ENCODE measurements at places on chromosomes 5 and 9.

GRCh38 chr9:5857928-5858327, 25.0 kb upstream of the ERMP1 start:
- DNase-seq = no peak

DNA sequence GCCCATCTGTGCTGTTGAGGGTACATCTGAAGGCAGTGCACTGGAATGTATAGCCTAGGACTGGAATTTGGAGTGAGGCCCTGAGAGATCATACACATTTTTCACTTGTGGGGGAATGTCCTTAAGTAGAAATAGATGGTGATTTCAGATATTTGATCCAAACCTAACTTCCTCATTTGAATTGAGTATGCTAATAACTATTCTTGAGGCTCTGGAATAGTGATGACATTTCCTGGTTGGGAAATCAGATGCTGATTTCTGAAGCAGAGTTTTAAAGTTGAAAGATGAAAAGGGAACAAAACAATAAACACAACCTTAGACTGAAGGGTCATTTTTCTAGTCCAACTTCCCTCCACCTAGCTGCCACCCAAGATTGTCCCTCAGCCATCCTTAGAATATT, 163.0 kb upstream of the CCDC152 start:
- no peak for DNase-seq

DNA sequence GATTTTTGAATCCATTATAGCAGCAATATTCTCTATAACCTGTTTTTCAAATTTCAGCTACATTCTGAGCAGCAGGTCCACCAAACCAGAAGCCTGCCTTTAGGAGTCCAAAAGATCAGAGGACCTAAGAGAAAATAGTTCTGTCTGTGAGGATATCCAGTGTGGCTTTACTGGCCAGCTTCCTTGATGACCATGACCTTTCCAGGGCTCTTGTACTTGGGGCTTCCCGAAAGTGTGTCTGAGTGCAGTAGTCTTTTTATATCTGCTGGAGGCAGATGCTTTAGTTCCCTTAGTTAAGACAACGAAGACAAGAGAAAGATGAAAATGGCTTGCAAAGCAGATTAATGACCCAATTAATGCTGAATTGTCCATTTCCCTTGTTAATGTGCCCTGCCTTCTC, 72.4 kb downstream of the SGCD start:
- no peak for DNase-seq

- no peak for DNase-seq
These were observed 97.1 kb upstream of the ZNF608 start for GRCh38 chr5:124843596-124843899.

DNA sequence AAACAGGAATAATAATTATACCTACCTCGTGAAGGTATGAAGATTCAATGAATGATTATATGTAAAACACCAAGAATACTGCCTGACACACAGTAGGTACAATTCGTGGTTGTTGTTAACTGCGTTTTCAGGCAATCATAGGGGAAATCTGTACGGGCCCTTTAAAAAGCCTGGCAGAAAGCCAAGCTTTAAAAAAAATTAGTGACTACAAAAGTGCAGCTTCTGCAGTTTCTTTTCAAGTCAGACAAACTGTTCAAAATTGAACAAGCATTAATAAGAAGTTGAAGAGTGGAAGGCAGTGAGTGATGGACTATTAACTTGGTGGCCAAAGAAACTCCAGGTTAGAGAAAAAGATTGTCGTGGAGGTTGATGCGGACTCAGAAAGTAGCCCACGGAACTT, 85.9 kb upstream of the TRIO start:
- no peak for DNase-seq

- DNase-seq = no peak
These were observed 1.0 kb downstream of the FAM53C start for GRCh38 chr5:138339091-138339456.

DNA sequence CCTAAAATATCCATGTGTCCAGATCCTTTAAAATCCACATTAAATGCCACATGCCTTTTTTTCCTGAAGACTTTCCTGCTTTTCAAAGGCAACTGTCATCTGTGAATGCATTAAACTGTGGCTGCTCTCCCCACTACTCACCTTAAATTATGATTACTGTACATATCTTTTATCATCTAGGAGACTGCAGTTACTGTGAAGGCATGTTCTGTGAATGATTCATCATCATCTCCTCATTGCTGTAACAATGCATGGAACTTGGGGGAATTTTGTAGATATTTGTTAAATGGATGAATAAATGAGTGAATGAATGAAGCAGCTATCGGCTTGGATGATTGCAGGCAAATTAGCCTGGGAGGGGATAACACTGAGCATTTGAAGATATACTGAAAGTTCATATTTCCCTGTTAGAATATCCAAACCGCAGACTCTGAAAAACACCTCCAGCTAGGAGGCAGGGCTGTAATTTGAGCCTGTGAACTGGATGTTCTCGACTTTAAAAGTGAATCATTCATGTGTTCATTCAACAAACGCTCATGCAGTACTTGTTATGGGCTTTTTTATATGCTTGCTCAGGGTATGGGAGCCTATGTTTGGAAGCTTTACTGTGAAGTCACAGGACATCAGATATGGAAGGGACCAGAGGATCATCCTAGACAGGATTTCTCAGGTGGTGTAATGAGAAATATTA, 519.2 kb downstream of the KIF4B start:
- no peak for DNase-seq

DNA sequence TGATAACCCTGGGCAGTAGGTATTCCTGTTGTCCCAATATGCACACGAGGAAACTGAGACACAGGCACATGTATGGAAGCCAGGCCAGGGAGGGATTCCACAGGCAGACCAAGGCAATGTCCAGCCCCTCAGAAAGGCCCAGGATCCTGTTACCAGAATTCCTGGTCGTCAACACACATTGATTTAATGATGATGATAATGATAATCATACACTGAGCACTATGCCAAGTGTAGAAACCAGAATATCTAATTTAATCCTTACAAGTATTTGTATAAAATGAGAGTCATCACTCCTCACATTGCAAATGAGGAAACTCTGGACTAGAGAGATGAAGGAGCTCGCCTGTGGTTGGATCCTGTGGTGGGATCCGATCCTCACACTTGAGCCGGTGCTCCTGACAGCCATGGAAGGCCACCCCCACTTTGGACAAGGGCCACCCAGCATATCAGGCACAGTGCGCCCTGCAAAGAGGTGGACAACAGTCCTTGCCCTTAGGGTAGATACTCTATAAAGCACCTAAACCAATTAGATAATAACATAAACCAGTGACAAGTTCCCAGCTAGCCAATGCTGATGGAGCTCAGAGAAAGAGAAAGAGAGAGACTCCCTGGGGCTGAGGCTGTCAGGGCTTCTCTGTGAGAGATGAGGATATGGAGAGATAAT, 185.3 kb downstream of the SLIT3 start:
- no peak for DNase-seq

DNA sequence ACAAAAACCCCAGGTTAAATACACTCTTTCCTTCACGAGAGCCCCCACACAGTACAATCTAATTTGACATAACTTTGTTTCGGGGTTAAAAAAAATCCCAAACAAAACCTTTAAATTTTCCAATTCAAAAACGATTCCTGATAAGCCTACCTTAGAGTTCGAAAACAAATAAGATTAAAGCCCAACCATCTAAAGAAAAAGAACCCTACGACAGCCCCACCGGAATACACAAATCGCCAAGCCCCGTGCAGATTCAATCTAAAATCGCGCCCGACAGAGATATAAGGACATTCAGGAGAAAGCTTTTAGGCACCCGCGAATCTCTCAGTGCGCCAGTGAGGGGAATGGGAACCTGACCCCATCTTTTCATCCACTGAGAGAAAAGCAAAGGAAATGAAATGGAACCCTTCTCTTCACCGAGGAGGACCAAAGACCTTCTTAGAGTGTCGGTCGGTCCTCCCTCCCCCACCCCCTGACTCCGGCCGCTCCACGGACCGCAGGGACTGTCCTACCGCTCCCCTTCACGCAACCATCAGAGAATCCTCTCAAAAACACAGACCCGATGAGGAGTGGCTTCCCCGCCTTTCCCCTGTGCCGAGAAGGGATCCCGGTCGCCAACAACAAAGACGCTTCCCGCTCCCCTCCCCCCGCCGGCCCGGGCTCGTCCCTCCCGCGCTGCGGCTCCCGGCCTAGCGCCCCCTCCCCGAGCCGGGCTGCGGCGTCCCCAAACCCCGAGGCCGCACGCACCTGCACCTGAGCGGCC, 925 bp downstream of the ABHD17B start:
- peak; percentile 58 for DNase-seq

GRCh38 chr9:122318284-122318683, 52.5 kb upstream of the PTGS1 start:
- no peak for DNase-seq

GRCh38 chr9:88740844-88741243, 205.9 kb downstream of the NXNL2 start:
- no peak for DNase-seq

DNA sequence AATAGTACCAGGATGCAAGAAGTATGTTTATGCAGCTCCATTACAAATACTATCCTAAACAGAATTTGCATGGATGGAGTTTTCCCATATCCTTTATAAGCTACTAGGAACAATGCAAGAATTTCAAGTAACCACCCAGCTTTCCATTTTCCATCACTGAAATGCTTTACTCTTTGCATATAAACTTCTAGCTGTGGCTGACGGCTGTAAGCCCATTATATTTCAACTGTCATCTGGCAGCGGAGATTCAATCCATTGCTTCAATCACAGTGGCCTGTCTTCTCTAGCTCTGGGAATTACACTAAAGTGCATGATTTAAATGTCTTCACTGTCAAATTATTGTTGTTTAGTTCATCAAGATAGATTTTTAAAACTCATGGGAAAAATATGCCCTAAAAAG, 64.2 kb upstream of the PAM start:
- no peak for DNase-seq

DNA sequence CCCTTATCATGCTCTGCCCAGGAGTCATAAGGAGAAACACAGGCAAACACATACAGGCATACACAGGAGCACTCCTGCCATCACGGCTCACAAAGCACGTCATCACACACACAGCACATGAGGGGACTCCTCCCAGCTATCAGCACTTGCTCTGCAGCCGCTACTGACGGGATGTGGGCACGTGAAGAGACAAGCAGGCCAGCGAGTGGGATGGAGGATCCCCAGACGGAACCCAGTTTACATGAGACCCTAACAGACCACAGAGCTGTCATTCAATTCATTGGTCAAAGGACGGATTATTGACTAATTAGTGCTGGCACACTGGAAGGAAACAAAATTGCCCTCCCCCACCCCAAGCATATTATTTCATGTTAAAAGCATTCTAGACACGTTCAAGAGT, 53.6 kb downstream of the SEMA4D start:
- no peak for DNase-seq

- no peak for DNase-seq
These were observed 20.8 kb downstream of the CPLX2 start for GRCh38 chr5:175892015-175892800.

DNA sequence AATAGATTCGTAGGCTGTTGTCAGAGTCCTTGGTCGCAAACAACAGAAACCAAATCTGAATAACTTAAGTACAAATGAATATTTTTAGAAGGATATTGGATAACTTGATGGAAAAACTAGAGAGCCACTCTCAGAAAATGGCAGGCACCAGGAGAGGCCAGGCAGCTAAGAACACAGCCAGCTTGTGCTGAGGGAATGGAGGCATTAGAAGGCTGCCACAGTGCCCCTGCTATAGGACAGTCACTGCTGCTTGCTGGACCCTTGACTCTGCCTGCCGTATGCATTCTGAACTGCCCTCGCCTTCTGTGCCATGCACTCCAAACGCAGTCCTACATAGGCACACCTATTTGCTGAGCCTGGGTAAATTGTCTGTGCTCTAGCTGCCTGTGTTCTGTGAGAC, 78.6 kb downstream of the MAST4 start:
- DNase-seq = no peak

GRCh38 chr5:157540707-157541446, 34.7 kb downstream of the ADAM19 start:
- peak; percentile 72 for DNase-seq

- DNase-seq = peak; percentile 78
These were observed 125.2 kb downstream of the GPBP1 start for GRCh38 chr5:57298985-57299491.

DNA sequence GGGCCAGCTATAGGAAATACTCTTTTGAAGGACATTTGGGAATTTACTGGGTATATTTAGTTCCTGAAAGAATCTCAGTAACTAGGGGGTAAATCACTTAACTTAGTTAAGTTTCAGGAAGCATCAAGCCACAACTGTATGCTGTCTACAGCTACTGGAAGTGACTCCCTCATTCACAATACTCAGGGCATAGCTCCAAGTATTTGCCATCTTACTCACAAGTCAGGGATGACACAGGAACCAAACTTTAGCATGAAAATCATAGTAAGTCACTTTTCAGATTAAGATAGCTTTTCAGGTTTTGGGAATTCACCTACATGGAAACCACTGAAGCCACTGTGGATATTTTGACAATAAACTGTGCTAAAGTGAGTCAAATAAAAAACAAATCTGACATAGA, 242.4 kb upstream of the ATP10B start:
- DNase-seq = peak; percentile 9

GRCh38 chr5:124056991-124057723, 545.2 kb downstream of the CSNK1G3 start:
- DNase-seq = peak; percentile 46

- no peak for DNase-seq
These were observed 34.5 kb upstream of the TCF7 start for GRCh38 chr5:134079748-134080581.

GRCh38 chr5:83548581-83548980, 77.0 kb downstream of the VCAN start:
- DNase-seq = no peak

GRCh38 chr5:27377626-27378025, 339.2 kb upstream of the CDH9 start:
- DNase-seq = no peak

- no peak for DNase-seq
These were observed 20.6 kb downstream of the IRF1 start for GRCh38 chr5:132470010-132470392.

- no peak for DNase-seq
These were observed 289.9 kb downstream of the RAB3C start for GRCh38 chr5:58872670-58873273.

DNA sequence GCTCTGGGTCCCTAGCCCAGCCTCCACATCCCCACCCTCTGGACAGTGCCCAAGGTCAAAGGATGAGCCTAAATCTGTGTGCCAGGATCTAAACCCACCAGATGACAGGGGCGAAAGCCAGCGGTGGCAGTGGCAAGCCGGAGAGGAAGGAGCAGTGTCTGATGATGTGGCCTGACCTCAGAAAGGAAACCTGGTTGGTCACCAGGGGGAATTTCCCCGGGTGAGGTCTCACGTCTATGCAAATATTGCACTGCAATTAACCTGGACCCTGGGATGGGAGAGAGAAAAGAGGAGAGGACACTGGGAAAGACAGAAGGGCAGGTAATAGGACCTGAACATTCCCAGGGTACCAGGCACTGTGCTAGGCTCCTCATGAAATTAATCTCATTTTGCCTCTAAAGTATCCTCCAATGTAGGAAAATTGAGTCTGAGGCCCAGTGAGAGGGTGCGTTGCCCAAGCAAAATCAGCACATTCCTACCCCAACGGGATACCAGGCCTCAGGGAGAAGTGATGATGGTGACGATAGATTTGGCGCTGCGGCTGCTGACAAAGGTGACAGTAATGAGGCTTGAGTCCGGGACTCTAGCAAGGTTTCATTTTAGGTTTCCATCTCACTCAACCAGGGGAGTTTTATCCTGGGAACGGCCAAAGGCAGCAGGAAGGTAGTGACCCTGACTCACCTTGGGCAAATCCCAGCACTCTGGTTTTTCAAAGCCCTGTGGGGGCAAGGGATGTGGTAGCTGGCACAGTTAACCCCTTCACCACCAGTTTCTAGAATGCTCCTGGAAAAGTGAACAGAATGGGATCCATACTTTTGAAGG, 13.4 kb upstream of the TNIP1 start:
- DNase-seq = peak; percentile 84

- no peak for DNase-seq
These were observed 403.1 kb downstream of the TLE4 start for GRCh38 chr9:79974806-79975422.

Data from Daoy (cell line).